ENCODE measurements at places on chromosomes 4 and X. TPM values are rescaled to one million over a fixed set of nuclear protein-coding genes. Genes with fewer than 3 reads are reported as not detected.

GRCh38 chr4:33746979-33747378, 2497.3 kb downstream of the ARAP2 start:
- DNase-seq = no peak

- no peak for DNase-seq
Observed at GRCh38 chrX:136464589-136464988, 23.2 kb upstream of the BRS3 start.

GRCh38 chrX:153499341-153499740, 4.6 kb downstream of the BGN start:
- DNase-seq = no peak

POU4F2 gene
- not detected for total RNA-seq

GRCh38 chr4:181611946-181612600, 631.1 kb upstream of the TENM3 start:
- DNase-seq = no peak

IL2RG gene
- 33.6 TPM for total RNA-seq

GRCh38 chr4:52685316-52685715, 26.2 kb upstream of the USP46 start:
- DNase-seq = no peak

DNA sequence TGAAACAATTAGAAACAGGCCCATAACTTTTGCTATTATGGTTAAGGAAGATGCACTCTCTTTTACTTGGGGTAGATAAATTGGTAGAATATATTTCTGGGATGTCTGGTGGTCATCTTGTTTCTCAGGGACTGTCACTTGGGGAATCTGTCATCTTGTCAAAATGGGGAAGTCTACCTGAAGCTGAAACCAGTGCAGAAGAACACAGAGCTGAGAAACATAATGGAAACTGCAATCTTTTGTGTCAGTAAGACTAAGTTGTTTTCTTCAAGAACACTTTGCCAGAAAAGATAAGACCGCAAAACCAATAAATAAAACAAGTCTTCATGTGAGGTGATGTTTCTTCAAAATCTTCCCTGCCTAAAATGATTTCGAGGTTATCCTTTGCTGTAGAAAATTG, 92.0 kb downstream of the NAA11 start:
- DNase-seq = no peak

- DNase-seq = no peak
Observed at GRCh38 chrX:20046864-20047263, 56.0 kb upstream of the BCLAF3 start.

- DNase-seq = no peak
Observed at GRCh38 chrX:23341452-23341851, 6.8 kb downstream of the PTCHD1 start.

GRCh38 chrX:149950681-149951080, 12.4 kb upstream of the EOLA2 start:
- DNase-seq = peak; percentile 27

- DNase-seq = no peak
Observed at GRCh38 chrX:51894697-51895336, 1.4 kb downstream of the MAGED1 start.

DNA sequence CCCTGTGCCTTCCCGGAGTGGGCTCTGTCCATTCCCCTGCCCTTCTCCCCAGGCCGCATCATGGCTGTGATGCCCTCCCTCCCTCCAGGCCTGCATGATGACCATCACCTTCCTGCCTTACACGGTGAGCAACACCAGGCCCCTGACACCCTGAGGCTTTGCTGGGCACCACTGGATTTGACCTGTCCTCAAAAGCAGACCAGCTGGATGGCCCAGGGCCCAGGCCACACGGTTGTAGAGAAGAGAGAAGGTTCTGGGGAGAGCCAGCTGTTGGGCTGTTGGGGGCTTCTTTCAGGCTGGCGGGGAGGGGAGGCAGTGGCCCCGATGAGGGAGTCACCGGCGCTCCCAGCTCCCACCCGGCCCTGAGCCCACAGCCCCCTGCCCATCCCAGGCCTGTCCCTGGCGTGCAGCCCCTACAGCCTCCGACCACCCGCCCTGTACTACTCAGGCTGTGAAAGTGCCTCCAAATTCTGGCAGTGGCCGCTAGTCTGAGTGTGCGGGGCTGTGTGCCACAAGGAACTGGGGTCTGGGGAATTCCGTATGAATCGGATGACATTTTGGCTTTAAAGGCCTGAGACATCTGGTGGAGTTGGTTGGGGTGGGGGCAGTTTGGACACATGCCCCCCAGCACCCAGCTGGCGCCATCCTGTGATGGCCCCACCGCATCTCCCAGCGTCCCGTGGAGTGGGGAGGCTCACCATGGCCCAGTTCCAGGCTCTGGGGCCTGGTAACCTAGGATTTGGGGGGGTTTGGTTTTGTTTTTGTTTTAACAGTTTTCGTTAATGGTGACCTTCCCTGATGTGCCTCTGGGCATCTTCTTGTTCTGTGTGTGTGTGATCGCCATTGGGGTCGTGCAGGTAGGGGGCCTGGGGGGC, 19.6 kb downstream of the TMEM175 start:
- DNase-seq = no peak

- peak; percentile 58 for DNase-seq
Observed at GRCh38 chr4:118740869-118741268, 55.7 kb downstream of the METTL14 start.

PPEF2 gene
- total RNA-seq = not detected

- no peak for DNase-seq
Observed at GRCh38 chrX:44144177-44144945, 171.2 kb upstream of the NDP start.

DNA sequence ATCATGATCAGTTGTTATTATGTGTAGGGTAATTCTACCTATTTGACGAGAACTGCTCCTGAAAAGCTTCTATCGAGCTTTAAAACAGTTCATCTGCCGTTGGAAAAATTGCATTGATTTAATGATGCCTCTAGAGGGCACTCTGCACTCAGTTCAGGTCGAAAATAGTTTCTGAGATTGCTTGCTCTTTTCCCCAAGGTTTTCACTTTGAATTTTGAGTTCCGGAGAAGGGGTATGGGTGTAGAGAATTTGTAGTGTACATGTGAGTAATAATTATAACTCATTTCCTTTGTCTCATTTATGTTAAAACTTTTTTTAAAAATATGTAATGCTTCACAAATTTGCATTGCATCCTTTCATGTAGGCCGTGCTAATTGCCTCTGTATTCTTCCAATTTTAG, 28.4 kb upstream of the TNIP3 start:
- DNase-seq = peak; percentile 54

GRCh38 chr4:39718366-39719323, 20.7 kb downstream of the UBE2K start:
- no peak for DNase-seq

HGFAC gene
- not detected for total RNA-seq

VCX gene
- not detected for total RNA-seq

GRCh38 chr4:71231129-71232055, 107.4 kb upstream of the SLC4A4 start:
- DNase-seq = no peak

TKTL2 gene
- not detected for total RNA-seq

DNA sequence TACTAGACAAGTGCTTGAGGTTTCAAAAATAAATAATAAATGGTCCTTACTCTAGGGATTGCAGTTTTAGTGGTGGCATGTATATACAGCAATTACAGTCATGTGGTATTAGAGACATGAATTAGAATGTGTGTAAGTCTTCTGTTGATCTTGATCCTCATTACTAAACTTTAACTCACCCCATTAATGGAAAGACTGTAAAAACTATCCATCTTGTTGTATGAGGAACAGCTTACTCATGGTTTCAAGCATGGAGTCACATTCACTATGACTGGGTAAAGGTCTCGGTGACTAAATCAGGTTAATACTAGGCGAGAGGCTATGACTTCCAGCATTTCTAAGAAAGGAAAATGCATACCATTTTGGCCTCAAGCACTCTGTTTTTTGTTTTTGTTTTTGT, 107.0 kb upstream of the HPGD start:
- DNase-seq = no peak

FAT4 gene
- not detected for total RNA-seq

DNA sequence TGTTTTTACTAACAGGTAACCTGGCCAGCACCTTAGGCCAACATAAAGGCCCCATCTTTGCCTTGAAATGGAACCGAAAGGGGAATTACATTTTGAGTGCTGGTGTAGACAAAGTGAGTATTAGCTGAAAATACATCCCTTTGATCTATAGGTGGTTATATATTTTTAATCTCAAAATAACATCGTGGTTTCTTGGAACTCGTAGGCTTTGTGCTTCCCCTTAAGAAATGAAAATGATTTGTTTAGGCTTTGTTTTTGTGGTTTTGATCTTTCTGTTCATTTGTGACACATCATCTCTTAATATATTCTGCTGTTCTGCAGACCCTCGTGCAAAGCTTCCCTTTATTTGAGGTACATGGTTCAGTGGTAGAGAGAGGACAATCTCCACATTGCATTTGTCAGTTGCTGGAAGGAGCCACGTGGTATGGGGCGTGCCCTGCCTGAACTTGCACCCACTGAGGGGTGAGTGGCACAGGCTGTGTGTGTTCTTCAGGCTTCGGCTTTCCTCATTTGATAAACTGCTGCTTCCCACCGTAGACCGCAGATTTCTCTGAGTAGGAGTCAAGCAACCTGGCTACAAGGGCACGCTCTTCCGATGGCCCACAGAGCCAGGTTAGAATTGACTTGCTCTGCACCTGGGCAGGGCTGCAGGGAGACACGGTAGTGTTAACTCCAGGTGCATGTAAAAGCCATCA, 72.2 kb downstream of the GPR143 start:
- DNase-seq = no peak

DNA sequence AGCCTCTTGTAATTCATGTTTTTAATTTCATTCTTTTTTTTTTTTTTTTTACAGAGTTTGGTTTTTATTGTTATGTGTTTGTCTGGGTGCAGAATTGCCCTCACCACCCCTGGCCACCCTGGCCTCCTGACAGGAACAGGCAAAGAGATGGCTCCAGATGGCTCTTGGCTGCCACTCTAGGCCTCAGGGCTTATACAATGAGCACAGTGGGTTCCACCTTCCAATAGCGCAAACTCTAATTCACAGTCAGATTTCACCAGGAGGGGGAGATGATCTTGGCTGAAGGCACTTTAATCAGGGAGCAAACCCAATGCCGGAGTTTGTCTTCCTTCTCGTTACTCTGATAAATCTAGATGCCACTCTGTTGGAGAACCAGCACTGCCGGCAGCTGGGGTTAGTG, 24.8 kb downstream of the CPE start:
- DNase-seq = no peak

GRCh38 chr4:70511365-70511764, 7.0 kb upstream of the AMTN start:
- DNase-seq = no peak

FGFR3 gene
- not detected for total RNA-seq

DNA sequence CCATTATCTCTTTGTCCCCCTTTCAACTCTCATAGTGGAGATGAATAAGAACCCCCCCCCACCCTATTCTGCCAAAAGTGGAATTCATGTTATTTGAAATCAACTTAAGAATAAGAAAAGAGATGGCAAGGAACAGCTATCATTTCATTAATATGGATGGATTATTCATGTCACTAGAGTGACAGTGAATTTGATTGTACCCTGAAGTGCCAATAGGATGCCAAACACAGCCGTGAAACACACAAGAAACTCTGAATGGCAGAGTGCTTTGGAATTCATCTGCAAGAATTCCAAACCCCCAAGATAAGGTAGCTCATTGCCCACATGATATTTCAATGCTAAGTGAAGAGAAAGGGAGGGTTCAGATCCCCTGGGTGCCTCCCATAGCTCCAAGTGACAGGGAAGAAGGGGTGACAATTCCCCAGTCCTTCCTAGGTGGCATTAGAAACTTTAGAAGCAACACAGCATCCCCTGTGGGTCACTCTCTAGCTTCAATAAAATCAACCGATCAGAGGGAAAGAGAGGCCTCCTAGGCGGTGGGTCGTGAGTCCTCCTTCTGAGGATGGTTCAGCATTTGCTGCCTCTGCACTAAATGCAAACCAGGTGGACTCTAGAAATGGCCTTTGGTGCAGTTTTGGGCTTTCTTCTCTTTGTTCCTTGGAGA, 84.3 kb downstream of the MGST2 start:
- no peak for DNase-seq

- no peak for DNase-seq
Observed at GRCh38 chr4:84677995-84678394, 95.1 kb downstream of the CDS1 start.
